ENCODE measurements at places on chromosomes 11 and 22.

DNA sequence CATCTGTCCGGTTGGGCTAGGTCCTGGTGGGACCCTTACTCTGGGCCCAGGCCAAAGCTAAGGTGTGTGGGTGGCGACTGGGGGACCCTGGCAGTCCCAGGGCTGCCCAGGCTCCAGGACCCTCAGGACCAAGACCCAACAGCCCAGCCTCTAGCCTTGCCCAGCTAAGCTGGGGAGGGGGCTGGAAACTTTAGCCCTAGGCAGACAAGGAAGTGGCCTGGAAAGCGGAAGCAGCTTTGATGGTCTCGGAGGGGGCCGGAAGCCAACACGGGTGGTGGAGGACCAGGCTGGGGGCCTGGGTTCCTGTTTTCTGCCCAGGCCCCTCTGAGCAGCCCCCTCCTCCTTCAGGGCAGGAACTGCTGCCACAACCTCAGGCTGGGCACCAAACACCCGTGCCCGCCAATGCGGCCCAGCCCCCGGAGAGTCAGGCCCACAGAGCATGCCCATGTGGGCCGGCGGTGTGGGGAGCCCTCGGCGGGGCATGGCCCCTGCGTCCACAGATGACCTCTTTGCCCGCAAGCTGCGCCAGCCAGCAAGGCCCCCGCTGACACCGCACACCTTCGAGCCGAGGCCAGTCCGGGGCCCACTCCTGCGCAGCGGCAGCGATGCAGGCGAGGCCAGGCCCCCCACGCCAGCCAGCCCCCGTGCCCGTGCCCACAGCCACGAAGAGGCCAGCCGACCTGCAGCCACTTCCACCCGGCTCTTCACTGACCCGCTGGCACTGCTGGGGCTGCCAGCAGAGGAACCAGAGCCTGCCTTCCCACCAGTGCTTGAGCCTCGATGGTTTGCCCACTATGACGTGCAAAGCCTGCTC is 2.8 kb downstream of the SIPA1 start:
- peak; percentile 37 for DNase-seq

- no peak for DNase-seq
Measured at GRCh38 chr22:42171946-42172719, 41.5 kb upstream of the CYP2D6 start.

DNA sequence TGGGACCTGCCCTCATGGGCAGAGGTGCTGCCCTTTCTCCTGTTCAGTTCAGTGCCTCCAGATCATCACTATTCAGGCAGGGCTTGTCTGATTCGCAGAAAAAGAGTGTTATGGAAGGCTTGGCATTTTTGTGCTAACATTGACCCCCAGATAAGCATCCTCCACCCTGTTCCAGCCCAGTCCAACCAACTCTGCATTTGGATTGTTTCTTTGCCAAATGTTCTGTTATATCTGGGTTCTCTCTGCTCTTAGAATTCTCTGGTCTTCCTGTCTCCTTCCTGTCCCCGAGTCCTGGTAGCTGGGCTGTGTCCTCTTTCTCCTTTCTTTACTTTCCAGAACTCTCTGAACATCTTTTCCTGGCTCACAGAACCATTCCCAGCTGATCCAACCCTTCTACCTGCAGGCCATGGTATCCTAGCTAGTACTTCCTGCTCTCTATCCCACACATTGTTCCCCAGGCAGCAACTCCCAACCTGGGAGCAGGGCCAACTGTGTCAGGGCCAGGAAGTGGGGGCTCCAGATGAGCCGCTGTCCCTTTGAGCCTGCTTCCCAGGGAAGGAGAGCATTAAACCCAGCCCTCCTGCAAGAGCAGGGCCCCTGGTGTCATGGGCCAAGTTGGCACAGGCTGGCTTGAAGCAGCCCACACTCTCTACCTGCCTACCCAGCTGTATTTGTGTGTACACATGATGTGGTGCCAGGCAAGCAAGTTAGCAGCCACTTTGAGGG is 280.7 kb upstream of the CADM1 start:
- DNase-seq, result no peak

- DNase-seq, result no peak
Measured at GRCh38 chr22:50256258-50256862, 5.1 kb downstream of the MAPK12 start.

DNA sequence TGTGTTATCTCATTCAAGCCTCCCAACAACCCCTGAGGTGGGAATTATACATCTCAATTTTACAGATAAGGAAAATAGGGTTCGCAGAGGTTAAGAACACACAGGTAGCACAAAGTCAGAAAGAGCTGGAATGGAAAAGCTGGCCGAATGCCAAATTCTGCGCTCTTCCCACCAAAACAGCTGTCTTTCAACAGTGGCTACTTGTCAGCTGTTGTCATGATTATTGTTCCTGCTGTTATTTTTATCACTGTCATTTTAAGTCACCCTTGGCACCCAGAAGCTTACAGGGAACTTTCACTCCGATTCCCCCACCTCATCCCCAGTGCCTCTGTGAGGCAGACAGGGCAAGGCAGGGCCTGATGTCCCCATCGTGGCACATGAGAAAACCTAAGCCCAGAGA is 74.5 kb upstream of the CSNK2A3 start:
- DNase-seq, result no peak

GRCh38 chr11:83845797-83846196 is 559.6 kb upstream of the CCDC90B start:
- DNase-seq, result no peak

DNA sequence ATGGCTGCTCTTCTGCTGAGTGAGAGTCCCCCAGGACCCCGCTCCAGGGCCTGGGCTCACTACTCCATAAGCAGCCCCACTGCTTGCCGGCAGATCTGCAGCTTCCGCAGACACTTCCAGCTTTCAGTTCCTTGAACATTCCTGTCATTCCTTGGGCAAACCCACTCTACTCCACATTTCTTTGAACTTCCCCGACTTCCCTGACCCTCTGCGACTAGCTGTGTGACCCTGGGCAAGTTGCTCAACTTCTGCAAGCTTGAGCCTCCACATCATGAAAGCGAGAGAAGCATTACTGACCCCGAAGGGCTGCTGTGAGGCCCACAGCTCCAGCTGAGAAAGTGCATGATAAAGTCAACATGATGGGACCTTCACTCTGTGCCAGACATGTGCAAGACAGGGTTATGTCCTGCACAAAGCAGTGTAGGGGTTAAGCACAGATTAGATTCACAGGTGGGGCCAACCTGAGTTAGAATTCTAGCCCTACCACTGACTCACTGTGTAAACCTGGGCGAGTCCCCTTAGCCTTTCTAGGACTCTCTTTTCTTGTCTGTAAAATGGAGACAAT is 51.8 kb downstream of the THAP12 start:
- no peak for DNase-seq

- DNase-seq, result no peak
Measured at GRCh38 chr22:22995166-22995565, 75.2 kb upstream of the GNAZ start.

- no peak for DNase-seq
Measured at GRCh38 chr11:126311401-126312291, 7.8 kb downstream of the DCPS start.

DNA sequence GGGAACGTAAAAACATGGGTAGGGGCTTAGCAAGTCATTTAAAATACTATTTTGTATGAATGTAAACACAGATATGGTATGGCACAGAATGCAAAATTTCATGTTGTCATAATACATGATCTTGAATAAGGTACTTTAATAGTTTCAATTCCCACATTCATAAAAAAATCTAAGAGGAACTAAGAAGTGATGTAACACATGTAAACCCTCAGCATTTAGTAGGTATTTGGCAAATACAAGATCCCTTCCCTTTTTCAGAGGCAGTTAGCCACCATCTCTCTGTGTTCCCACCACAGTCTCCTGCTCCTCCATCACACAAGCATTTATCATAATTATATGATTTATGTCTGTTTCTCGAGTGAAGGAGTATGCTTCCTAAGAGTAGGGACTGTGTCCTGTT is 251.8 kb downstream of the TENM4 start:
- no peak for DNase-seq

DNA sequence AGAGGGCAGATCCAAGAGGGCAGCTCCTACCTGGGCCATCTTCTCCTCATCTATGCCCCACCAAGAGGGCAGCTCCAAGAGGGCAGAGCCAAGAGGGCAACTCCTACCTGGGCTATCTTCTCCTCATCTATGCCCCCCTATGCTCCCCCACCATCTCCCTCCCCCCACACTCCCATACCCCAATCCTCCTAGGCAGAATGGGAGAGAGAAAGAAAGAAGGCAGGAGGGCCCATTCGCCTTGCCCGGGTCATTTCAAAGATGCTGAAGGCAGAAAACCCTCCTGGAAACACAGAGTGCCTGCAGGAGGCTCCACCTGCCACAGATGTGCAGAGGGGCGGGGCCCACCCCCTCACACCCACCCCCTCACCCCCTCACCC is 78.5 kb downstream of the BUD13 start:
- DNase-seq, result no peak

DNA sequence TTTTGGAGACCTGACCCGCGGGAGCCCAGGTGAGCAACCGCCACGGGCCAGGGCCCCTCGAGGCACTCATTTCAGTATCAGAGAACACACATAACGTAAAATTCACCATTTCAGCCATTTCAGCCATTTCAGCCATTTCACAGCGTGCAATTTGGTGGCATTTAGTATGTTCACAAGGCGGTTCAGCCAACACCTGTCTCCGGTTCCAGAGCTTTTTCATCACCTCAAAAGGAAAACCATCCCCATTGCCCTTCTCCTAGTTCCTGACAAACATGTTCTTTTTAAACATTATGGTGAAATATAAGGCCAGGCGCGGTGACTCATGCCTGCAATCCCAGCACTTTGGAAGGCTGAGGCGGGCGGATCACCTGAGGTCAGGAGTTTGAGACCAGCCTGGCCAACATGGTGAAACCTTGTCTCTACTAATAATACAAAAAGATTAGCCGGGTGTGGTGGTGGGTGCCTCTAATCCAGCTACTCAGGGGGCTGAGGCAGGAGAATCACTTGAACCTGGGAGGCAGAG is 119.3 kb downstream of the KCNQ1 start:
- DNase-seq, result no peak

- DNase-seq, result no peak
Measured at GRCh38 chr22:19912271-19912999, 29.1 kb upstream of the COMT start.

- DNase-seq, result no peak
Measured at GRCh38 chr22:37581504-37581903, 1.6 kb upstream of the LGALS2 start.

- DNase-seq, result no peak
Measured at GRCh38 chr11:86524620-86525352, 147.6 kb downstream of the ME3 start.

DNA sequence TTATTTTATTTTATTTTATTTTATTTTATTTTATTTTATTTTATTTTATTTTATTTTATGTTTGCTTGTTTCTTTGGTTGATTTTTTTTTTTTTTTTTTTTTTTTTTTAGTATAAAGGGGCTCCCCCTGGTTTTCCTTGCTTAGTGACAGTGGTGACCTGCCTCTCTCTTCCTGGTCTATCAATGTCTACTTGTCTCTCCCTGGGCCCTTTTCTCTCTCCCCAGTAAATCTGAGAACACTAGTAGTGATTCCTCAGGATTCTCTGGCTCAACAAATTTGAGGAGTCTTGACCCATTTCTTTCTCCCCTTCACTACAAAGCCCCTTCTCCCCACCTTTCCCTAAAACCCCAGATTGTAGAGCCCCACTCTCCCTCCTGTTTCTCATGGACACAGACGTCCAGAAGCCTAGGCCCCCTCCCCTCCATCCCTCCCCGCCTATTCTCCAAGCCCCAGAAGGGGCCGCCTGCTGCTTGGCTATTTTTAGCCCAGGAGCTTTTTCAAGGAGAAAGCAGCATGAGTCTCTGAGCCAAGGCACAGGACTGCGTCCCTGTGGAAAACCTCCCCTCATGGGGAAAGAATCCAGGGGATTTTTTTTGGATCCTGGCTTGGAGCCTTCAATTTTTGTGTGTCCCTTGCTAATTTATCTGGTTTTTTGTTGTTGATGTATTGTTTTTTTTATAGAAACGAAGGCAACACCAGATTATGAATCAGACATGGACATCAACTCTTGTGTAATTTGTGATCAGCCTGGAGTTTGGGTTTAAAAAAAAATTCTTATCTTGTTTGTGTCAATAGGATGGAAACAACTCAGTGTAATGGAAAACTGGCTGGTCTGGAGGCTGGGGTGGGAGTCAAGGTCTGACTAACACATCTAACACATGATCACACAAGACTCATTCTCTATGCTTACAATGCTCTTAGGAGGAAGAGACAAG is 17.5 kb upstream of the ACCSL start:
- no peak for DNase-seq

DNA sequence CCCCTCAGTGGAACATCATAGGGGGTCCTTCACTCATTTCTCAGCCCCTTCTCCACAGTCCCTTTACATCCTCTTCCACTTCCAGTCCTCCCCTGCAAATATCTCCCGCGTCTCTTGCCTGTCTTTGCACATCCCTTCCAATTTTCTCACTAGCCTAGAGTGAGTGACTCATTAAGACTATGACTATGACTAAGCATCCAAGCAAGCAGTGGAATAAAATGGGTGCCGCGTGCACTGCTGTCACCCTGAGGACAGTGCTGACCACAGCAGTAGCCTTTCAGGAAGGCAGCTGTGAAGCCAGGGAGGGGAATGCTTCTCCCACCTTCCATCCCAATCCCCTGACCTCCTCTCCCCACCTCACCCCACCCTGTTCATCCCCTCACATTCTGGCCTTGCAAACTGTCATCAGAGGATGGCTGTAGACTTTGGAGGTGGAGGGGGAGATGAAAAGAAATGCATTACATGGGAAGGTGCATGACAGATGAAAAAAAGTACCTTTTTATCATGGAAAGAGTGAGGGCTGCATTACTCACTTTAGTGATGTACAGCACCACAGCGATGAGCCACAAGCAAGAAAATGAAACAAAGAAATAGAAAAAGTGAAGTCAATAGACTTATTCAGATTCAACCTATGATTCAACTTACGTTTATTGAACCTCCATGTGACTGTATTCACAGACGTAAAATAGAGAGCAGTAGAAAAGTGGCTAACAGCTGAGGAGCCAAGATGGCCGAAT is 948.2 kb downstream of the NTM start:
- no peak for DNase-seq

GRCh38 chr22:50304528-50305392 is 2.7 kb downstream of the PLXNB2 start:
- no peak for DNase-seq

GRCh38 chr11:100680070-100680469 is 7.0 kb upstream of the ARHGAP42 start:
- DNase-seq, result no peak

- peak; percentile 23 for DNase-seq
Measured at GRCh38 chr11:75270896-75271418, 30.4 kb downstream of the TPBGL start.

GRCh38 chr11:131880316-131880715 is 509.9 kb downstream of the NTM start:
- DNase-seq, result no peak

DNA sequence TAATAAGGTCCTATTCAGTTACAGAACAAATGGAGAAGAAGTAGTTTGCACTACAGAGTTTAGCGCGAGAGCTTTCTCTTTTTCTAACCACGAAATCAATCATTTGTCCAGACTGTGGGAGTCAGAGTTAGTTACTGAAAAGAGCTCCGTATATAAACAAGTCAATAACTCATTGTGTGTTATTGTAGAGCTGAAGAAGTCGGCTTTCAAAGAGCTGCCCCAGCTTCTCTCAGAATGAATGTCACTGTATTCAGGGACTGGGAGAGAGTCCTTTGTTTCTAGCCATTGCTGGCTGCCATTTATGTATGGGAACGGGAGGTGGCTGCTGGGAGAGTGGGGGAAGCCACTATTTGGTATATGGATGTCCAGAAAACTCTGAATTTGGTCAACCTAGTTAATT is 227.8 kb downstream of the DCDC1 start:
- no peak for DNase-seq
